Right renal pelvis (tissue), 4 donors: ENCODE measurements at places on chromosomes 1 and 21. TPM values are rescaled to one million over a fixed set of nuclear protein-coding genes. Genes with fewer than 3 reads are reported as not detected.

Gene ACKR1
- polyA plus RNA-seq = not detected

Gene ROR1
- polyA plus RNA-seq = 31.0 TPM

Gene SPATA1
- 3.6 TPM for polyA plus RNA-seq

Gene SH3BGRL3
- polyA plus RNA-seq = 120 TPM

Gene HRNR
- polyA plus RNA-seq = 0.19 TPM

Gene KRTAP21-2
- not detected for polyA plus RNA-seq

Gene CATSPER4
- polyA plus RNA-seq = not detected

Gene RGS8
- not detected for polyA plus RNA-seq

Gene OR2W3
- 0.38 TPM for polyA plus RNA-seq

Gene OMA1
- 38.8 TPM for polyA plus RNA-seq

Gene HHIPL2
- polyA plus RNA-seq = 0.91 TPM

Gene SLC25A34
- polyA plus RNA-seq = 2.2 TPM

Gene CASZ1
- 17.4 TPM for polyA plus RNA-seq

Gene PAQR7
- 32.2 TPM for polyA plus RNA-seq

Gene RHEX
- 1.8 TPM for polyA plus RNA-seq

Gene GLMN
- 18.8 TPM for polyA plus RNA-seq

Gene SPATA21
- not detected for polyA plus RNA-seq

Gene CELA3B
- not detected for polyA plus RNA-seq

Gene OLIG2
- not detected for polyA plus RNA-seq

Gene COL9A2
- 22.7 TPM for polyA plus RNA-seq

Gene PLA2G5
- not detected for polyA plus RNA-seq
